CD8-positive, alpha-beta T cell (primary cell): ENCODE measurements at places on chromosomes 6 and 20.

DNA sequence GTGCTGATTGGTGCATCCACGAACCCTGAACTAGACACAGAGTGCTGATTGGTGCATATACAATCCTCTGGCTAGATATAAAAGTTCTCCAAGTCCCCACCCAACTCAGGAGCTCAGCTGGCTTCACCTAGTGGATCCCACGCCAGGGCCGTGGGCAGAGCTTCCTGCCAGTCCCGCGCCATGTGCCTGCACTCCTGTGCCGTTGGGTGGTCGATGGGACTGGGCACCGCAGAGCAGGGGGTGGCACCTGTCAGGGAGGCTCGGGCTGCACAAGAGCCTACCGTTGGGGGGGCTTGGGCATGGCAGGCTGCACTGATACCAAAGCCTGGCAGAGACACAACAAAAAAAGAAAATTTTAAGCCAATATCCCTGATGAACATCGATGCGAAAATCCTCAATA, 185.4 kb upstream of the ASCC3 start:
- DNase-seq = no peak

GRCh38 chr20:51366155-51366886, 176.2 kb downstream of the NFATC2 start:
- DNase-seq = no peak

DNA sequence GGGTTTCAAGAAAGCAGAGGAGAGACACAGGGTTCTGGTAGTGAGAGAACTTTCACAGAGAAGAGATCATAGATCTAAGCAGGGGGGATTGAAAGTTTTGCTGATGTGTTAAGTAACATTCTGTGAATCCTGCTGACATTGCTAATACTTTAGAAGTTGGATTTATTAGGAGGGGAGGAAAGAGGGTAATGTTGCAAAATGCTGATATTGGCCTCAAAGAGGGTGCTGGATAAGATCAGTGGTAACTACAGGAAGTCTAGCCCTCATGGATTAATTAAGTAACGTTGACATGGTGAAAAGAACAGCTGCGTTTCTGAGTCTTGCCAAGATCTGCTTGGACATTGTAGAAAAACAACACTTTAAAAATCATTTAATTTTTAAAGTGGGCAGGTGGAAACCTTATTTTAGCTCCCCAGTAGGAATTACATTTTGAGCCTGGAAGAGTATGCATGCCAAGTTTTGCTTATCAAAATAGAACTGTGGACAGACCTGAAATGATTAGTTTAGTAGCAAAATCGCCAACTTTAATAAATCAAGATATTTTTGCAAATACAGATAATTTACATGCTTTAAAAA, 606.0 kb upstream of the HTR1E start:
- DNase-seq = no peak

DNA sequence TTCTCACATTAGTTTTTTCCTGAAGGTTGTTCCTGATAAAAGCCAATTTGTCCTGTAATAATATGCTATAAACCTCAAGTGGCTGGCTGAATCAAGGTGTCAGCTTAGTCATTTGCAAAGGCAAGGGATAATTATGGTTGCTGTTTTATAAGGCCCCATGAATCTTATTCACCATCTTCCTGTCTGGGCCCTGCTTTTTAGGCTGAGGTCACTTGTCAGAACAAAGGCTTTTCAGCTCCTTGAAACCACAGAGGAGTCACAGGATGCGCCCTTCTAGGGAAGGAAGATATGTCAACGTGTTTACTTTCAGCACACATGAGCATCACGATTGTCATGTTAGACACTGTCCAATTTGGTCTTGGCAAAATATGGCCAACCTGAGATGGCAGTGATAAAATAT, 64.8 kb upstream of the NAA20 start:
- DNase-seq = no peak
